ENCODE measurements at places on chromosomes 1 and 21. TPM values are rescaled to one million over a fixed set of nuclear protein-coding genes. Genes with fewer than 3 reads are reported as not detected.

DNA sequence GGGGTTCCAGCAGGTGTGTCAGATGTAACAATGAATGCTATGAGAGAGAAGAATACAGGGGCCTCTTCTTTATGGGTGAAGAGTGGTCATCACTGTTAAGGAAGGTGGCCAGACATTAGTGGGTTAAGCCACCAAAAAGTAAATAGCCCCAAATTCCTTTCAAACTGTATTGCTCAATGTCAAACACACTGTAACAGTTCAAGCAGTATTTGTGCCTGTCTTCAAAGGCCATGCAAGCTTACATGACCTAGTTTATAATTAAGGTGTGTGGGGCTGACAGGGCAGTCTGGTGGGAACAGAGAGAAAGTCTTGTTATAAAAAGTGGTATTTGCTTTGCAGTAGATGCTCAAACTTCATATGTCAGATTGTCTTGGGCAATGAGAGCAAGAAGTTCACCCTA, 18.5 kb downstream of the CHIT1 start:
- no peaks in the 10 kb centered on the region for H3K4me1 ChIP-seq
- DNase-seq: no peak
- no peak overlapping the region for H3K27ac ChIP-seq
- peaks cover 23% of the 10 kb centered on the region for H3K27me3 ChIP-seq
- no peaks in the 10 kb centered on the region for H3K36me3 ChIP-seq

GRCh38 chr1:161933592-161934588, 89.8 kb downstream of the OLFML2B start:
- no peaks in the 10 kb centered on the region for H3K27me3 ChIP-seq
- H3K36me3 ChIP-seq: no peaks in the 10 kb centered on the region
- H3K4me3 ChIP-seq: no peak overlapping the region
- no peak for DNase-seq
- H3K4me1 ChIP-seq: peaks cover 27% of the 10 kb centered on the region

DNA sequence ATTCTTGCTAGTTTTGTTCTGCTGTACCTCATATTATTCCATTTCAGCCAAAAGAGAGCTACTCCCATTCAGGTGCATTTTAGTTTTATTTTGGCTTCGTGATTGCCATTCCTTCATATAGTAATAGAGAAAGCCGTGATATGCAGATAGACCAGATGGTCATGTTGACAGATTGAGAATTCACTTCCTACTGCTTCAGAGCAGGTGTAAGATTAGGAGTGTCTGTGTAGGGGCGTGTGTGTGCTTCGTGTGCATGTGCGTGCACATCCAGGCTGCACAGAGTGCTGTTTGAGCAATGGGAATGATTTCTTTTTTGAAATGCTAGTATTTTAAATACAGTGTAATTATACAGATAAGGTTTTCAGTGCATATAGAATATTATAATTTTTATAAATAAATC, 10.3 kb downstream of the NFIA start:
- no peak overlapping the region for H3K4me3 ChIP-seq
- no peak overlapping the region for H3K27ac ChIP-seq
- DNase-seq: no peak
- peaks cover 14% of the 10 kb centered on the region for H3K4me1 ChIP-seq
- H3K36me3 ChIP-seq: peaks cover 4% of the 10 kb centered on the region
- H3K27me3 ChIP-seq: no peaks in the 10 kb centered on the region

- no peak for DNase-seq
- H3K27ac ChIP-seq: no peak overlapping the region
Observed at GRCh38 chr1:11851180-11851579, 3.6 kb upstream of the NPPA start.

GRCh38 chr1:201221201-201221846, 30.7 kb downstream of the IGFN1 start:
- H3K36me3 ChIP-seq: no peaks in the 10 kb centered on the region
- DNase-seq: no peak
- H3K27me3 ChIP-seq: peaks cover 15% of the 10 kb centered on the region
- H3K4me1 ChIP-seq: no peaks in the 10 kb centered on the region
- H3K27ac ChIP-seq: no peak overlapping the region

GRCh38 chr1:178092878-178093493, 918 bp upstream of the RASAL2 start:
- no peaks in the 10 kb centered on the region for H3K27me3 ChIP-seq
- DNase-seq: no peak
- peak overlapping the region; percentile 54 for H3K27ac ChIP-seq
- peaks cover 37% of the 10 kb centered on the region for H3K4me1 ChIP-seq
- no peaks in the 10 kb centered on the region for H3K36me3 ChIP-seq

DNA sequence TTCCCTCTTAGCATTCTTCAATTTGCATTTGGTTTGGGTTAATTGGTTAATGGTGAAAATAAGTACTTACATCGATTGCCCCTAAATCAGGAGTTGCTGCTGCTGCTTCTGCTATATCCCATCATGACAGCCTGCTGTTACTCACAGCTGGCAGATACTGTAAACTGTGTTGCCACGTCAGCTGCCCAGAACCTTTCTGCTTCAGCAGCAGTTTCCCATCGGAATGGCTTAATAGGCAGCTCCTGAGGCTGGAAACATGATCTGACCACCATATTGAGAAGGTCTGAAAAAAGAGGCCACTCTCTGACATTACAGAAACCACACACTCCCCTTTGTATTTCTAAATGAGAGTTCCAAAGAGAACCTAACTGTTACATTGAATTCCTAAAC, 14.3 kb upstream of the SEC16B start:
- H3K27ac ChIP-seq: no peak overlapping the region
- H3K4me1 ChIP-seq: no peaks in the 10 kb centered on the region
- H3K27me3 ChIP-seq: no peaks in the 10 kb centered on the region

- DNase-seq: no peak
- H3K36me3 ChIP-seq: no peaks in the 10 kb centered on the region
- H3K4me1 ChIP-seq: 0 out of 2 replicates have a peak, but pooled peaks cover 6% of the 10 kb centered on the region
- no peak overlapping the region for H3K4me3 ChIP-seq
- H3K27me3 ChIP-seq: peaks cover 62% of the 10 kb centered on the region
Observed at GRCh38 chr1:214005708-214006107, 17.9 kb downstream of the PROX1 start.

DNA sequence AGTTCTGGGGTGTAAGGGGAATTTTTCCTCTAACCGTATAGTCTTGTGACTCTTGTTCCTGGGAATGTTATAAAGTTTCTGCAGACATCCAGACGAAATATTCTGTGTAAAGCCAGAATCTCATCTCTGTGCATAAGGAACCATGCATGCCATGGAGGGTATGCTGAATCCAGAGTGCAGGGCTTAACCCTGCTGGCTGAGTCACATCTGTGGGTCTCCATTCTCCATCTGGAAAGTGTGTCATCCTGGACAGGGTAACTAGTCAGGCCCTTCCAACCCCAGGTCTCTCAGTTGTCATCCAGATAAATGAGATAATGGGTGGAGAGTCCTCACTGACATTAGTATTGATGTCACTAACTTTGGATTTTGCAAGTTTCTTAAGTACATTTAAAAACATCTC, 48.8 kb downstream of the ATP5PO start:
- no peaks in the 10 kb centered on the region for H3K36me3 ChIP-seq
- DNase-seq: no peak
- H3K27ac ChIP-seq: no peak overlapping the region
- H3K27me3 ChIP-seq: no peaks in the 10 kb centered on the region
- no peaks in the 10 kb centered on the region for H3K4me1 ChIP-seq

The TSPEAR gene
- 3.2 TPM for total RNA-seq

The NEK2 gene
- 47.5 TPM for total RNA-seq

The RPTN gene
- total RNA-seq: not detected

The IQGAP3 gene
- 54.3 TPM for total RNA-seq
